T-cell (primary cell): ENCODE measurements at places on chromosomes 11 and 22. TPM values are rescaled to one million over a fixed set of nuclear protein-coding genes. Genes with fewer than 3 reads are reported as not detected.

Gene OR52I1
- not detected for total RNA-seq

GRCh38 chr22:19765477-19766239 lies 5.1 kb downstream of the TBX1 start:
- H3K4me1 ChIP-seq, result peaks cover 3% of the 10 kb centered on the region
- no peak overlapping the region for H3K4me3 ChIP-seq
- peak; percentile 28 for DNase-seq
- no peak overlapping the region for H3K27ac ChIP-seq
- H3K27me3 ChIP-seq, result peaks cover 15% of the 10 kb centered on the region

- H3K36me3 ChIP-seq, result peaks cover 20% of the 10 kb centered on the region
- H3K27me3 ChIP-seq, result no peaks in the 10 kb centered on the region
- peaks cover 7% of the 10 kb centered on the region for H3K4me1 ChIP-seq
- no peak for DNase-seq
- H3K27ac ChIP-seq, result no peak overlapping the region
These were observed 23.8 kb downstream of the AMPD3 start for GRCh38 chr11:10478574-10479550.

- peaks cover 7% of the 10 kb centered on the region for H3K4me1 ChIP-seq
- H3K27me3 ChIP-seq, result no peaks in the 10 kb centered on the region
- no peak for DNase-seq
- H3K4me3 ChIP-seq, result peak overlapping the region; percentile 90
- H3K27ac ChIP-seq, result no peak overlapping the region
- peaks cover 20% of the 10 kb centered on the region for H3K36me3 ChIP-seq
These were observed 530 bp downstream of the BBS1 start for GRCh38 chr11:66510990-66511339.

Gene SLC7A4
- 0.14 TPM for total RNA-seq

GRCh38 chr11:19232910-19233503 lies 7.7 kb downstream of the E2F8 start:
- no peaks in the 10 kb centered on the region for H3K27me3 ChIP-seq
- H3K4me1 ChIP-seq, result no peaks in the 10 kb centered on the region
- DNase-seq, result no peak
- H3K36me3 ChIP-seq, result no peaks in the 10 kb centered on the region
- no peak overlapping the region for H3K4me3 ChIP-seq
- no peak overlapping the region for H3K27ac ChIP-seq

DNA sequence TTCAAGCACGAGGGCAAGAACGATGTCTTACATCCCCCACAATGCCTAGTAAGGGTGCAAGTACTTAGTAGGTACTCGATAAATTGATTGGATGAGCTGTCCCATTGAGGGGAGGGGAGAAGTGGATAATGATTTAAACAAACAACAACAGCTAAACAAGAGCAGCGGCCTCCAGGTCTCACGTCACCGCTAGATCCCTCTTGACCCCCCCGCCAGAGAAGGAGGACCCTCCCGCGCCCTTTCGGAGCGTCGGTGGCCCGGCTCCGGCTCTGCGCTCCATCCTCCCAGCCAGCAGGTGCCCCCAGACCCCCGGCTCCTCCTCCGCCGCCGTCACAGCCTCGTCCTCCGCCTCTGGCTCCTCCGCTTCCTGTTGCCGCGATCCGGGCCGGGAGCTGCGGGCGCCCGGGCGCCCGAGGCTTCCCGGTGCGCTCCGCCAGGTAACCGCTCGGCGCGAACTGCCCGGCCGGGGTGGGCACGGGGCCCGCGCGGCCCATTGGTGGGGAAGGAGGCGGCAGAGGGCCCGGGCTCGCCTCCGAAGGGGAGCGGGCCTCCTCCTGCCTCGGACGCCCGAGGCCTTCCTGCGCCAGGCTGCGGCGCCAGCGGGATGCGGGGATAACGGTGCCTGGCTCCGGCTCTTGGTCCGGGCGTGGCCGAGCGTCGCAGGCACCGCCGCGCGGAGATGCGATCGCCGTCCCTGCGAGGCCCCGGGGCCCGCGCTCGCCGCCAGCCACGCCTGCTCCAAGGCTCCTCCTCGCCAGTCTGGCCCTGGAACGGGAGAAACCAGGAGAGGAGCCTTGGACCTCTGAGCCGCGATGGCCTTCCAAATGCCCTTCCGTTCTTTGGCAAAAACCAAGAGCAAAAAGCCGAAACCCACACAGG lies at the start of gene TLCD5:
Gene TLCD5 (plus strand): TSS at position 368 of the 879 bp plus-strand sequence. CDS start 2,143 bp downstream, outside the sequence.
- H3K27me3 ChIP-seq, result no peaks in the 10 kb centered on the region
- no peak within 1 kb of the TSS for H3K27ac ChIP-seq
- peak; percentile 14 for DNase-seq

Gene RHBDD3
- 22.7 TPM for total RNA-seq

Gene PAX6
- not detected for total RNA-seq
